ENCODE measurements at places on chromosomes 1 and 21.
A peak's percentile ranks its signal among the peaks of the same experiment; 100 is the strongest.

DNA sequence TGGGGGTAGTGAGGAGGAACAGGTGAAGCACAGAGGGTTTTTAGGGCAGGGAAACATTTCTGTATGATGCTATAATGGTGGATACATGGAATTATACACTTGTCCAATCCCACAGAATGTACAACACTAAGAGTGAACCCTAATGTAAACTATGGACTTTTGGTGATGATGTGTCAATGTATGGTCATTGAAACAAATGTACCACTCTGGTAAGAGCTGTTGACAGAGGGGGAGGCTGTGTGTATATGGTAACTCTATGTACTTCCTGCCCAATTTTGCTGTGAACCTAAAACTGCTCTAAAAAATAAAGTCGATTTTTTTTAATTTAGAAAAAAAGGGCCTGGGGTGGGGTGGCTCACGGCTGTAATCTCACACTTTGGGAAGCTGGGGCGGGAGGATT is 22.9 kb downstream of the ASAP3 start:
- no peak for DNase-seq

- no peak for DNase-seq
Observed at GRCh38 chr1:1361982-1362423, 3.6 kb upstream of the MXRA8 start.

- peak; percentile 23 for DNase-seq
Observed at GRCh38 chr1:106465666-106466065, 590.8 kb upstream of the PRMT6 start.

- peak; percentile 8 for DNase-seq
Observed at GRCh38 chr1:244046907-244047611, 4.0 kb upstream of the ZBTB18 start.

DNA sequence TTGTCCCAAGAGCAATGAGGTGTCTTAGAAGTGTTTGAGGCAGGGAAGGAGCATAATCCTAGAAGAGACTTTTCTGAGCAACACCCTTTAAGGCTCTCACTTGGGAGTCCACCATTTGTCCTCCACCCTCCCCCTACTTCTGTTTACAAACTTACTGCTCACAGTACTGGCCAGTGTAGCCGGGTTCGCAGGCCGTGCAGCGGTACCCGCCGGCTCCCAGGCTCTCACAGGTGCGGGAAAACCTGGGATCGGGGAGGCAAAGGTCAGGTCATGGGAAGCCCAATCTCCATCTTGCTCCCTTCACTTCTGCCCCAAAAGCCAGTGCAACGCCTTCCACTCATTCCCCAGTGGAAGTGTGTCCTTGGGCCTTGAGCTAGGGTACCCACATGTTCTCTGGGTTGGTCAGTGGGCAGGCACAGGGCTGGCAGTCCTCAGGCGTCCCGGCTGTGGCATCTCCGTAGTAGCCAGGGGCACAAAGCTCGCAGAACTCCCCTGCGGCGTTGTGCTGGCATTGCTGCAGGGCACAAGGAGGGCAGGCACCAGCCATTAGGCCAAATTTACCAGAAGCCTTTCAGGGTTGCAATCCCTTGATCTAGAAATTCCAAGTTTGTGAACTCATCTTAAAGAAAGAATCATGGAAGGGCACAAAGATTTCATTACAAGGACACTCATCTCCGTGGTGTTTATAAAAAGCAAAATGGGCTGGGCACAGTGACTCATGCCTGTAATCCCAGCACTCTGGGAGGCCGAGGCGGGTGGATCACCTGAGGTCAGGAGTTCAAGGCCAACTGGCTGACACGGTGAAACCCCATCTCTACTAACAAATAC is 49.8 kb downstream of the LDLRAD2 start:
- peak; percentile 57 for DNase-seq

DNA sequence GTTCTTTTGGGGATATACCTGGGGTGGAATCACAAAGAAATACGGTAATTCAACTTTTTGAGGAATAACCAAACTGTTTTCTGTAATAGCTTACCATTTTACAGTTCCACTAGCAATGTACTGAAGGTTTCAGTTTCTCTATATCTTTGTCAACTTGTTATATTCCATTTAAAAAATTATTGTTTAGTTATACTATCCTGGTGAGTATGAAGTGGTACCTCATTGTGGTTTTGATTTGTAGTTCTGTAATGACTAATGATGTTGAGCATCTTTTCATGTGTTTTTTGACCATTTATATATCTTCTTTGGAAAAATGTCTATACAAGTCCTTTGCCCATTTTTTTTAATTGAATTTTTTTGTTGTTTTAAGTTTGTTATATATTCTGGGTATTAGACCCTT is 39.4 kb downstream of the MAST2 start:
- no peak for DNase-seq

Measured in mammary epithelial cell (primary cell).